ENCODE measurements at places on chromosomes 6 and 20.
A peak's percentile ranks its signal among the peaks of the same experiment; 100 is the strongest.

DNA sequence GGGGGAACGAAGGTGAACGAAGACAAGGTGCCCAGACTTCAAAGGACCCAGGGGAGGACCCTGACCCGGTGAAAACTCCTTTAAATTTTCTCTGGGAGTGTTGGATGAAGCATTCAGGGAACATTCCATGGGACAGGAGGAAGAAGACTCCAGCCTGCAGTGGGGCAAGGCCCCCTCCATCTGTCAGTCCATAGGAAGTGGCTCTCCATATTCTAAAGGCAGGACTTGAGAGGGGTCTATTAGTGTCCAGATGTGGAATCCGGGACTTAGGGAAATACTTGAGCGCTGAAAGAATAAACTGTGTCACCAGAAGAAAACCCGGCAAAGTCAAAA, 3.2 kb upstream of the BPIFA2 start:
- DNase-seq = no peak

DNA sequence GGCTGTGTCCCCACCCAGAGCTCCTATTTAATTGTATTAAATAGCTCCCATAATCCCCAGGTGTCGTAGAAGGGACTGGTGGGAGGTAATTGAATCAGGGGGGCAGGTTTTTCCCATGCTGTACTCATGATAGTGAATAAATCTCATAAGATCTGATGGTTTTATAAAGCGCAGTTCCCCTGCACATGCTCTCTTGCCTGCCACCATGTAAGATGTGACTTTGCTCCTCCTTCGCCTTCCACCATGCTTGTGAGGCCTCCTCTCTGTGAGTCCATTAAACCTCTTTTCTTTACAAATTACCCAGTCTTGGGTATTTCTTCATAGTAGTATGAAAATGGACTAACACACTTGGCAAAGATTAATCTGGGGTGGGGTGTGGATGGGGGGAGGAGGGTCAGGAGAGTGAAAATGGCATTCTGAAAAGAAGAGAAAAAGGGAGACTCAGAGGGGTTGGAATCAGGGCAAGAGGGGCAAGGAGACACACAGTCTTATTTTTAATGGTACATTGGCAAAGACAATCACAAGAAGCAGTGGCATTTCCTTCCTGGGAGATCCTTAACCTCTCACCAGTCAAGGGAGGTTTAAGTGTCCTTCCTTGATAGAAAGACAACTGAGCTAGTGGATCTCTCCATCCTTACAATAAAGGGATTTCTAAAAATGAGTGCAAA, 37.5 kb upstream of the NOX3 start:
- DNase-seq = no peak

- DNase-seq = no peak
These were observed 567.6 kb upstream of the MMS22L start for GRCh38 chr6:97850458-97851212.

DNA sequence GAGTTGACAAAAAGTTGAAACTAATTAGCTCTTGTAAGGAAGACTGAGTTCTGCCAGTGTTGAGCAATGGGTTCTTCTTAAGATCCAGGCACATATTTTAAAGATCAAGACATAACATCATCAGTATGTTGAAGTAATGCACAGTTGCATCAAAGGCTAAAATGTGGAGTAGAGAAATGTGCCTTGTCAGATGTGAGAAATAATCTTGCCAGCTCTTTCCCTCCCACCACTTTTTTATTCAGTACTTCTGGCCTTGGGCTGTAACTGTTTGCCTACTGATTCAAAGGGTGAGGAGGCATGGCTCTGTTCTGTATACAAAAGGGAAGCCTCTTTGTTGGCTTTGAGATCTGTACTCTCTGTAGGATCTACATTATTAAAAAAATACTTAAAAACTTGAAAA, 13.1 kb downstream of the PKIB start:
- no peak for DNase-seq

DNA sequence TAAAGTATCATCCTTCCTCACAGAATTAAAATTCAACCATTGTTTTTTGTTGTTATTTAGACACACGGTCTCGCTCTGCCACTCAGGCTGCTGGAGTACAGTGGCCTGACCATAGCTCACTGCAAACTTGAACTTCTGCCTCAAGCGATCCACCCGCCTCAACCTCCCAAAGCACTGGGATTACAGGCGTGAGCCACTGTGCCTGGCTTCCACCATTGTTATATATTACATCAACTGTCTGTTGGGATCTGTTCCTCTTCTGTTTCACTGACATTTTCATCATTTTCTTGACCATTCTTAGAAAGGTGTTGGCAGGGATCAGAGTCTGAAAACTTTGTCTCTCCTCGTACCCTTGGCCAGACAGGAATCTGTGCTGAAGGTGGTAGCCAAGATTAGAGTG, 21.3 kb upstream of the TULP1 start:
- no peak for DNase-seq

- DNase-seq = no peak
These were observed 207.8 kb downstream of the TTLL2 start for GRCh38 chr6:167532410-167533288.

- no peak for DNase-seq
These were observed 190.6 kb downstream of the MANEA start for GRCh38 chr6:95767897-95768463.

DNA sequence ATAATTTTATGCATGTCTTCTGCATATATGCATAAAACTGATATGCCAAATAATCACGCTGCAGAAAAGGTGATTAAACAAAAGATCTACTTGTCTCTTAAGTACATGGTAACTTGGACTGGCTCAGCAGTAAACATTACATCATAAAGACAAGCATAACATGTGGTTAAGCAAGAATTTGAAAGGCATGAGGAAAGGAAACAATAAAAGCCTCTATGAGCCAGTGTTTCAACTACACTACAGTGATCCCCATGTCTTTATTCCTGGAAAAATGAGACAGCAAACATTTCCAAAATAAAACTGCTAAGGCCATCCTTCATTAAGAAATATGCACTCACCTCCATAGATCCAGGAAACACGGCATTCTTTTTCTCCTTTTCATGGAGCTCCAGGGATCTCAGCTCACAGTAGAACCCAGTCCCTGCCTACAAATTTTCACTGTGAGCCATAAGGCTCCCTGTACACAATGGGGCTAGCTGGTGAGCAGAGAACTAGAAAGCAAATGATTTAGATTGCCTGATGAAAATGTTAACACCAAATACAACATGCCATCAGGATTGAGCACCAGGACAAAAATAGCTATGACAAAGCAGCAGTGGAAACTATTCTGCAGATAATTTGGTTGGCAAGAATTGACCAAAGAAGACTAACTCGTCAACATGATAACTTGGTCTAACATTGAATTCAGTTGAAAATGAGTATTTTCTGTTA, 156.1 kb downstream of the COL21A1 start:
- no peak for DNase-seq

DNA sequence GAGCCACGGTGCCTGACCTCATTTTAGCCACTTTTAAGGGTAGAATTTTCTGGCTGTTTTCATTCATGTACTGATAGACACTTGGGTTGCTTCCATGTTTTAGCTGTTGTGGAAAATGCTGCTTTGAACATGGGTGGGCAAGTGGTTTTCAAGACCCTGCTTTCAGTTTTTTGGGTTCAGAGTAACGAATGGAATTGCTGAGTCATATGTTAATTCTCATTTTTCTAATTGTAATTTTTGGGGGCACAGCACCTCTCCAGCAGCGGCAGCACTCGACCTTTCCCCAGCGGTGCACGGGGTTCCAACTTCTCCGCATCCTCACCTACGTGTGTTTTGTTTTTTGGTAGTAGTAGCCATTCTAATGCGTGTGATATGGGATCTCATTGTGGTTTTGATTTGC, 5.4 kb downstream of the NQO2 start:
- no peak for DNase-seq

- no peak for DNase-seq
These were observed 452.8 kb downstream of the RFPL4B start for GRCh38 chr6:112799889-112800288.

DNA sequence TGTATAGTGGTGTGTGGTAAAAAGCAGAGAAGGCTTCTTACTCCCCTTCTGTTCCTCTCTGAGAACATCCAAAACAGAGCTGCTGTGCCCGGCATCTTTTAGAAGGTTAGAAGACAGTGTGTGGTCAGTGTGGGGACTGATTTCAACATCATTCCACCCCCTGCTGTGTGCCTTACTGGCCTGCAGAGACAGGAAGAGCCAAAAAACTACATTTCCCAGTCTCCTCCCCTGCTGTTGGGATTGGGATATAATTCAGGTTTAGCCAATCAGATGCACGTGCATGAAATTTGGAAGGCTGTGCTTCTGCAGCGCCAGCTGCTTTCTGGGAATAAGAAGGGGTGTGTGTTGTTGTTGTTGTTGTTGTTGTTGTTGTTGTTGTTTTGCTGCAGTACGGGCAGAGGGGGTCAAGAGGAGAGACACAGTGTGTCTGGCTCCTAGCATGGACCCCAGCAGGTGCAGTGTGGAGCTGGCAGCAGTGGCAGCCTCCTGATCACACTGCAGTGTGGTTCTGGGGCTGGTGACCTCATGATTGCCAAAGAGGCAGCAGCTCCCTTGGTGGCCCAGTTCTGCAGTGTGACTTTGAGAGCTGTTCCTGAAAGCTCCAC, 74.7 kb downstream of the MRPL14 start:
- DNase-seq = no peak

- no peak for DNase-seq
These were observed 148.6 kb upstream of the ARG1 start for GRCh38 chr6:131424475-131424874.

DNA sequence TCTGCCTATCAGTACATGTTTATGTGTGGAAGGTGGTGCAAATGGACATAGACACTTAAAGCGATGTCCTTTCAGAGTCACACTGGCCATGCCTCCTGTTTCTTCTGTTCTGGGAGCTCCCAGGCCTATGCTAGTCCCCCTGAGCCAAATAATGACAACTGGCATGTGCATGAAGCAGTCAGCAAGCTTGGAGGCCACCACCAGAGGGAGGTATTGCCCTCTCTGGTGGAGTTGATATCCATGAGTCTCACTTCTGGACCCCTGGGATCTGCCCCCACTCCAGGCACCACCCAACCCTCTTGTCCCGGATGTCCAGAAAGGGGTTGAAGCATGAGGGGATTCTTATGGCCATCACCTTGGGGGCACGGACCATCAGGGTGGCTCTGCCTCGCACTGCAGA, 172.2 kb downstream of the AIG1 start:
- peak; percentile 39 for DNase-seq

GRCh38 chr6:169165561-169166300, 87.9 kb downstream of the THBS2 start:
- DNase-seq = no peak

GRCh38 chr20:8909596-8909995, 159.3 kb upstream of the PLCB4 start:
- DNase-seq = no peak

GRCh38 chr6:138986578-138986977, 1.5 kb downstream of the REPS1 start:
- DNase-seq = no peak

- no peak for DNase-seq
These were observed 4.7 kb downstream of the SLCO4A1 start for GRCh38 chr20:62646851-62647520.

GRCh38 chr6:111175109-111175508, 87.8 kb downstream of the SLC16A10 start:
- DNase-seq = no peak

GRCh38 chr6:29763491-29764289, 40.5 kb downstream of the HLA-F start:
- no peak for DNase-seq

DNA sequence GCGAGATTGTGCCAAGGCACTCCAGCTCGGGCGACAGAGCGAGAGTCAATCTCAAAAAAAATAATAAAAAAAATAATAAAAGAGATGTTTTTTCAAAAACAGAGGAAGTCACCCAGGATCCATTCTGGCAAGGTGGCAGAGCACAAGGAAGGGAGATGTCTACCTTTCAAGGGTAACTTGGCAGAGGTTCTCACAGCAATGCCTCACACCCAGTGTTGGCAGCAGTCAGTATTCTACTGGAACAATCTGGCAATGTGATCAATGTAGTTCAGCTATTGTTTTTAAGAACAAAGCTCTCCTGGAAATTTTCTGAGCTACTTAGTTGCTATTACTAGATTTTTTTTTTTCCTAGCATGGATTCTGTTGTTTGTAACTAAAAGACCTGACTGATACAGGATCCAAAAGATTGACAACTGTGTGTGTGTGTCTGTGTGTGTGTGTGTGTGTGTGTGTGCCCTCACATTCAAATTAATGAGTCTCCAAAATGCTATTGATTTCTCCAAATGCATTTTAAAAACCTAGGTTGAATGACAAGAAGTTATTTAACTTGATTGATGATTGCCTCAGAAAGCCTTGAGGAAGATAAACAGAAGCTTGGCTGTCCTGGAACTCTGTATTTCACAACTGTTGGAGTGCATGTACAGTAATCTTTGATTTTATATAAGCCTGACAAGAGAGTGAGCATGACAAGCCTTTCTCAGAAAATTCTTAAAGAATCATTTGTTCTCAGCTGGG, 114.1 kb upstream of the RREB1 start:
- DNase-seq = no peak

- no peak for DNase-seq
These were observed 42.5 kb upstream of the TLDC2 start for GRCh38 chr20:36833275-36834020.

DNA sequence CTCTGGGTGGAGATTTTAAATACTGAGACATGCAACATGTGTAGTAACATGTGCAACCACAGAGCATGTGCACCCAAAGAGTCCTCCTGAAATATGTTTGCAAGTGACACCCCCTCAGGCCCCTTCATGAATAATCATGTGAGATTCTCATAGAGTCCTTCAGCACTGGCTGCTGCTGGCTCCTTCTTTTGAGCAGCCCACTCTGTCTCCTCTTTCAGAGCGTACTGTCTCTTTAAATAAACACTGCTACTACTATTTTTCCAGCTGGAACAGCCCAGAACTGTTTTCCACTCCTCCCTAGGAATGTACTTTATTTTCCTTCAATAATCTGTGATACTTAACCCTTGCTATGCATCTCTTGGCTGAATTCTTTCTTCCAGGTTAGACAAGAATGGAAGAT, 42.0 kb downstream of the HLA-DRB5 start:
- no peak for DNase-seq

DNA sequence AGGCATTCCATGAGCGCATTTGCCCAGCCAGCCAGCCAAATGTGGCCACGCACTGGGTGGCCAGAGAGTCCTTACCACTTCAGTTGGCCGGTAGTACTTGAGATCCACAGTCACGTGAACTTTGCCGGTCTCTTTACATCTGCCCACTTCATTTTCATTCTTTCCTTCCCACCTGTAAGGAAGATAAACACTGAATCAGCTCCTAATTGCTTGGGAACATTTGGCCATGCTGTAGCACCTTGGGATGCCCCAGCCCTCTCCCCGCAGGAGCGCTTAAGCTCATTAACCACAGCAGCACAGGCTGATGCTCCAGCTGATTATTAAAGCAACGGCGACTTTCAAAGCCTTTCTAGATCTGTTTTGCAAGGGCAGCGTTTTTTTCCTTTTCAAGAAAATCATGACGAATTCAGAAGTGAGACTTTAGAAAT, 116.6 kb downstream of the FOXC1 start:
- DNase-seq = no peak

DNA sequence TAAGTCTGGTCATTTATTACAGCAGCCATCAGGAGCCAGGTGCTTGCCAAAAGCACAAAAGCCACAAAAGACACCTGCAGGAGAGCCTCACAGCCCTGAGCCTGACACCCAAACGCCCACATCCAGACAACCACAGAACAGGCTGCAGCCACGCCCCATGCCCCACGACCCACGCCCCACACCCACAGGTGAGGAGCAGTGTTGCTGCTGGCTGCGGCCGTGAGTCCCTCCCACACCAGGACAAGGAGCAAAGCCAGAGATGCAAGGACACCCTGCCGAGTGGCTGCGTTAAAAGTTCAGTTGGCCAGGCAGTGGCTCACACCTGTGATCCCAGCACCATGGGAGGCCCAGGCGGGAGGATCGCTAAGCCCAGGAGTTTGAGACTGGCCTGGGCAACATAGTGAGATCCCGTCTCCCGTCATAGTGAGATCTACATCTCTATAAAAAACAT, 43.0 kb downstream of the SLC2A4RG start:
- DNase-seq = no peak

Data from left ventricle myocardium superior (tissue), 1 donor.